GM23338 (cell line): ENCODE measurements at places on chromosomes 16 and 17.

- DNase-seq: no peak
These were observed 11.0 kb upstream of the CAPNS2 start for GRCh38 chr16:55555436-55555835.

DNA sequence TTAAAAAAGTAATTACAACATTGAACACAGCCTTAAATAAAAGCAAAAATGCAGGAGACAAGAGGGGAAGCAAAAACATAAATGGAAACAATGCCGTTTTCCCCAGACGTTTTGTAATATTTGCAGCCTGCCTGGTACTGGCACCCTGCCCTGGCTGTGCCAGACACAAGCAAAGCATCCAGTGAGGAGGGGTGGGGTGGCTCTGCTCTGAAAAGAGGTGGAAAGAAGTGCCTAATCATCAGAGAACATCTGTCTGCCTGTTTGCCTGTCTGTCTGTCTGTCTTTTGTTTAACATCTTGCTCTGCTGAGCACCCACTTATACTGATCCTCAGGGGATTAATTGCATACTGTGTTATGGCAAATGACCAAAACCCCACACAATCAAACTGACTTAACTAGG is 62.7 kb downstream of the C16orf82 start:
- DNase-seq: no peak

DNA sequence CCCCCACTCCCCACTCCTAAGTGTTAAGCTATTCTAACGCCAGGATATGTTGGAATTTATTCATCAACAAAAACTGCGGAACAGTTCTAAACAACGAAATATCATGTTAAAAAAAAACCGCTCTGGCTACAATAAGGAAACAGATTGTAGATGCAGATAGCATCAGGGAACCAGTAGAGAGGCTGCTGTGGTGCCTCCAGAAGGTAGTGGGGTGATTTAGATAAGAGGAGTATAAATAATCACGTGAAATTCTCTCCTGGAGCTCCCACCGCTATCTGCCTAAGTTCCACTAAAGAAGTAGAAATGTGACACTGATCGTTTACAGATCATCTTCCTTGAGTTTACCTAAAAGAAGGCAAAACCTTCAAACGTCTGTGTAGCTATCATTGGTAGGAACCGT is 8.0 kb downstream of the AHSP start:
- no peak for DNase-seq

- peak; percentile 79 for DNase-seq
These were observed 4.0 kb upstream of the WNT3 start for GRCh38 chr17:46822388-46822921.

DNA sequence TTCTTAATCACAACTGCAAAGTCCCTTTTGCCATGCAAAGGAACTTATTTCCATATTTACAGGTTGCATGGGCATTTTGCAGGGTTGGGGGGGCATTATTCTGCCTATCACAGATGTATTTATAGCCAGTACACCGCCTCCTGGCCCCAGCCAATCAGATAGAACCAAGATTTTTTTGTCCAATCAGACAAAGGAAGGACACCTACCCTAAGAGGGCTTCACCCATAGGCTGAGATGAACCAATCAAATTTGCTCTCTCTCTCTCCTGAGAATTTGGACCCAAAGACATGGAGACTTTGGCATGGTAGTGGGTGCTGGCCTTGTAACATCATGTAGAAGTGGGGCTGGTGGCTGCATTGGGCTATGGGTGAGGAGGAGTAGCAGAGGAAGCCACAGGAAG is 3.9 kb upstream of the KCNG4 start:
- DNase-seq: no peak

DNA sequence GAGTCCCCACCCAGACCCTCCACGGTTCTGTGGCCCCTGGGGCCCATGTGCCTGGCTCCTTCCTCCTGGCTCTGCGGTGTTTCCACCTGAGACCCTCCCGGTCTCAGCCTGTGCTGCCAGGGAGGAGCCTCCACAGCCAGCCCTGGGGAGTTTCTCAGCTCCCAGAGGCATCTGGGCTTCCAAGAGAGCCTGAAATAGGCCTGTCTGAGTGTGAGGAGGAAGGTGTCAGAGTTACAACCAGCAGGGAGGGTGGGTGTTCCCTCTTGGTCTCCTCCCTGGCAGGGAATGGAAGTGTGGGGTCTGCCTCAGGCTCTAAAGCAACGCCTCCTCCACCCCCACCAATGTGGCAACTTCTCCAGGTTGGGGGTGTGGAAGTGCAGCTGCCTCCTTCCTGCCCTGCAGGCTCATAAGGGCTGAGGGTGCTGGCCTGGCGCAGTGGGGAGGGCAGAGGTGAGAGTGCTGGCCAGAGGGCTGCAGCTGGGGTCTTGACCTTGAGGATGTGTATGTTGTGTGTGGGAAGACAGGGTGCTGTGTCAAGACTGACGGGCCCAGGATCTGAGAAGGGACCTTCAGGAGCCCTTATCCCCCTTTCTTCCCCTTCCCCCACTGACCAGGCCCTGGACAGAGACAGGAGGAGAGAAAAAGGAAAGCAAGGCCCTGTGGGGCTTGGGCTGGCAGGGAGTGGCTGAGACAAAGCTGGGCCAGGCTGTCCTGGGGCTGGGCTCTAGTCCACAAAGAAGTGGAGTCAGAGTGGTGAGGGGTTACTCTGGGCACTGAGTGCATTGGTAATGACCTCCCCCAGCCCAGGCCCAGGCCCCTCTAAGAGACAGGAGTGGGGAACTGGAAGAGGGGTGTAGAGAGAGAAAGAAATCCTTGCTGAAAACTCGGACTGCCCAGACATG is 2.4 kb downstream of the CYGB start:
- no peak for DNase-seq

GRCh38 chr16:63813862-63814261 is 1308.0 kb downstream of the CDH11 start:
- no peak for DNase-seq

DNA sequence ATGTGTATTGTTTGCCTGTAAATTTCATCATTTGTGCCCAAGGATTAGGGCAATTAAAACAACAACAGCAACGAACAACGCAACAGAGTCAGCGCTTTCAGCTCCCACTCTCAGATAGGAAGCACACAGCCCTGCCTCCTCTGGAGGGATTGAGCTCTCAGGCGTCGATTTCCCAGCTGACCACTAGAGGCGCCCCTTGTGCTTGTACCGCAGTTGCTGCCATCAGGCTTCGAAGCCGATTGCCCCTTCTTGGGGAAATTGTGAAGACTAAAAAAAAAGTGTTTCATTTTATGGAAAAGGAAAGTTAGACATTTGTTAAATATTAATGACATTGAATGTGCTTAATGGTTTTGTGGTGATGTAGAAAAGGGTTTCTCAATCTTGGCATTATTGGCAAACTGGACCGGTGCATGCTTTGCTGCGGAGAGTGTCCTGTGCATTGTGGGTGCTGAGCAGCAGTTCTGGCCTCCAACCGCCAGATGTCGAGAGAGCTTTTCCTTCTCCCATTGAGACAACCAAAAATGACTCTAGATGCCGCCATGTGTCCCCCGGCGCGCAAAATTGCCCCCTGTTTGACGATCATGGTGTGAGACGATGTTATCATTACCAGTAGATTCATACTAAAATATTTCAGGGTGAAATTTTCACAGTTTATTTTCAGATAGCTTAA is 650.4 kb upstream of the RBFOX1 start:
- peak; percentile 81 for DNase-seq

- no peak for DNase-seq
These were observed 1.4 kb upstream of the SLC5A11 start for GRCh38 chr16:24844101-24845030.

GRCh38 chr16:4077174-4077649 is 39.0 kb downstream of the ADCY9 start:
- DNase-seq: no peak

GRCh38 chr16:73065632-73066330 is 17.9 kb upstream of the ZFHX3 start:
- DNase-seq: peak; percentile 68

DNA sequence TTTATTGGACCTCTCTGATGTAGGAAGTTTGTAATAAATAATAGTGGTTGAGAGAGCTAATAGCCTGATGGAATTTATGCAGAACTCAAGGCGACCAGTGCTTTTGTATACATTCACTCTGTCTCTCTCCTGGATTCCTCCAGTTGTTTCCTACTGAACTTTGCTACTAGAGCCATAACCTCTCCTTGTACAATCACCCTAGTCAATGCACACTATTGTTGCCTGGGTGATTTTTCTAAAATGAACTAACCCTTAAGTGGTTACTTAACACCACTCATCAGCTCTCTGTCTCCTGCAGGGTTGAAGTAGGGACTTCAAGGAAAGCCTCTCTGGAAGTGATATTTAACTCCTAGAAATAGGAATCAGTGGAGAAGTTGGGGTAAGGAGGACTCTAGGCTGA is 9.7 kb downstream of the PHKB start:
- DNase-seq: no peak

- no peak for DNase-seq
These were observed 724 bp downstream of the MVP start for GRCh38 chr16:29820730-29821642.

GRCh38 chr16:15983898-15984297 is 34.5 kb downstream of the ABCC1 start:
- DNase-seq: no peak

- no peak for DNase-seq
These were observed 195.4 kb downstream of the KATNIP start for GRCh38 chr16:27745348-27745747.

DNA sequence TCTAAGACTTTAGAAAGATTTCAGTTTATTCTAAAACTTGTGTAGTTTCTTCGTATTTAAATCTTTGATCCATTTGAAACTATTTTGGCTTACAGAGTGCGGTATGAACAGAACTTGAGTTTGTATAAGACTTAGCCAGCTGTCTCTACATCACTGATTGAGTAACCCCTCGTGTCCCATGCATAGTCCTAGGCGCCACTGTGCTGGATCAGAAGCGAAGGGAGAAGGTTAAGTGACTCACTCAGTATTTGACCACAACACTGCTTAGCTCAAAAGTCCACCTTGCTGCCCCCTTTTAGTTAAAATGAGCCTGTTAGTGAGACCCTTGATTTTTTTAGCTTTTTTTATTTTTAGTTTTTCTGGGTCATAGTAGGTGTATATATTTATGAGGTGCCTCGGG is 28.4 kb downstream of the CD300LB start:
- DNase-seq: no peak

DNA sequence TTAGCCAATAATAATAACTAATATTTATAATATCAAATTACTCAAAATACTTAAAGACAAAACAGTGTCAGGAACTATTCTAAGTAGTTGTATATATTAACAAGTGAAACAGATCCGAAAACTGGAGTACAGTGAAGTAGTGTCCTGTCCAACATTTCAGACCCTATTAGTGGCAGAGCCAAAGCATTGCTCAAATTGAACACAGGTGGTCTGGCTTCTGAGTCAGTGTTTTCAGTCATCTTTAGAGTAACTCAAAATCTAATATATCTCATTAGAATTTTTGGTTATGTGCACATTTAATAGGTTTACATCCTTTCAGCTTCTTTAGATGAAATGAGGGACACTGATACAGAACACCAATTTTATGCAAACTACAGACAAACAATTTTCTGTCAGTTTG is 652.5 kb downstream of the CDH11 start:
- no peak for DNase-seq

DNA sequence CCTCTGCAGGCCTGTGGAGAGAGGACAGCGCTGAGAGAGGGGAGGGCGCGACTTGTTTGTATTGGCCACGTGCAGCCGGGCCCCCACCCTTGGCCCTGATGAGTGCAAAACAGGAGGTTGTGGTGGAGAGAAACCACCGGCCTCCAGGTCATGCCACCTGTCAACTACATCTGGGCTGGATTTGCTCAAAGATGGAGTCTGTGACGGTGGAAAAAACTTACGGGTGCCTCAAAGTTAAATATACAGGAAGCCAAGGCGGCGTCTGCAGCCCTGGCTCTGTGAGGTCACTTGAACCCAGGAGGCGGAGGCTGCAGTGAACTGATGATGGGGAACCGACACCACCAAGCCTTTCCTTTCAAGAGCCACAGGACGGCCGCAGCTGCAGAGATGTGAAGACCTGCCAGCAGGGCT is 15.7 kb downstream of the C16orf74 start:
- DNase-seq: no peak

DNA sequence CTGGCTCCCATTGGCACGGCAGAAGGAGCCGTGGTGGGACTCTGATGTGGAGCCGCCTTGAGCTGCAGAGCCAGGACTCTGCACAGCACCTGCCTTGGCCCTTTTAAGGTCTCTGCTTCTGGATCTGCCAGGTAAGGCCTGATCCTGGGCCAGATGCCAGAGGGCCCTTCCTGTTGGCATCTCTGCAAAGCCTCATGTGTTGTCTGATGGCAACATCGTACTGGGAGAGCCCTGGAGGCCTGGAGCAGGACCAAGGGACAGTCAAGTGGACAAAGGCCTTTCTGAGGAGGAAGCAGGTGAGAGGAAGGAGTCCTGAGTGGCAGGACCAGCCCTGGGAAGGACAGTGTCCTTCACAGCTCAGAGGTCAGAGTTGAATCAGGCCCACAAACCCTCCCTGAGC is 26.1 kb downstream of the SOCS1 start:
- DNase-seq: no peak

DNA sequence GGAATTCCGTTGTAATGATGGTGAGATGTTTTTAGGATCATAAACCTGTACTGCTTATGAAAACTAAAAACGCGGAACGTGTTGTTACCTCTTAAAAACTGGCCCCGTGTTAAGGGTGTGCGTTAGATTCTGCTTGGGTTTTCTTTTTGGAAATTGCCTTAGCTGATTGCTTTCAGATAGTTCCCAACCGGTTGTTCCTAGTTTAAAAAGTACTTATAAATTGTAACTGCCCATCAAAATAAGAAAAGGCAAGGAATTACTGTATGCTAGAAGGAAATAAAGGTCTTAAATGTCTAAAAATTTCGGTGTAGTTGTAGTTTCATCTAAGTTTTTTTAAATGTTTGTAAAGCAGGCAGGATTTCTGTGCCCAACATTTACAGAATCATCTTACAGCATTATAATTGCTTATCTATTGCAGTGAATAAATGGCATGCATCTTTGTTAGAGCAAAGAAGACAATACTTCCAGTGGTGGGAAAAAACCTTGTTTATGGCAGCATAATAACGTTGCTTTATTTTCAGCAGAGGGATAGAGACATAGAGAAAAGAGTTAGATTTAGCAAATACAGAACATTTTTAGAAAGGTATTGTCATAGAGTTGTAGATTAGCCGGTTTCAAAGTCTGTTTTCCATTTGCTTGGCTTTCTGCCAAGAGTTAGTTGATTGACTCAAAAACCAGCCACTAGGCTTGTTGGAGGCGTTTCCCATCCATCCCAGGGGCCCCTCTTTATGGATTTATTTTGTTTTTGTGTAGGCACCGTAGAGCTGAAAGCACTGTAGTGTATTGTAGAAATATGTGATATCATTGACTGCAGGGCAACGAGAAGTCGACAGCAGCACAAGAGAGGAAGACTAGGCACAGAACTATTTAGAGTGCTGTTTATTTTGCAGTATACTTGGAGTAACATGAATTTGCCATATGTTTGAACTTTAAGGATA is 1.7 kb downstream of the PPM1D start:
- DNase-seq: peak; percentile 79

GRCh38 chr17:78748730-78749317 is 33.2 kb downstream of the CYTH1 start:
- DNase-seq: no peak
